ENCODE measurements at places on chromosomes 11 and 22.

DNA sequence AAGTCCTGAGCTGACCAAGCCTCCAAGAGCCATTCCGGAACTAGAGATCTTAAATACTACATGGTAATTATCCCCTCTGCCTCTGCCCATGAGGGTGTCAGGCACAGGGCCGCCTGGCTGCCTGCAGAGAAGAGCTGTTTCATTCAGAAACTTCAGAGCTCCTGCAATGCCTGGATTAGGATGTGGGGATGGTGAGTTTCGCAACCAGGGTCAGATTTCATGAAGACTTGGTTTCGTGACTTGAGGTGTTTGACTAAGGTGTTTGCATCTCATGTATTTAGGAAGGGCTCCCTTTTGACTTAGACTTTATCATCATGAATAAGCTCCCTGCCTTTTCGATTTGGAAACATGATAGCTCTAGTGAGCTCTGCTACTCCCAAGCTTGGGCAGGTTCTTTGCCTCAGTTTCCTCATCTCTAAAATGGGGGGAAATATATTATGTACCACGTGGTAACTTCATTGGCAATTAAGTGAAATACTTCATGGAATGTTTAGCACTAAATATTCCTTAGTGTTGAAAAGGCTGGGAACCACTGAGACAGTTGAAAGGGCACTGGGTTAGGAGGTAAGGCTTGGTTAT is 9.1 kb downstream of the TIMP3 start:
- DNase-seq, result peak; percentile 79

GRCh38 chr22:20000246-20001081 is 16.2 kb downstream of the ARVCF start:
- DNase-seq, result no peak

DNA sequence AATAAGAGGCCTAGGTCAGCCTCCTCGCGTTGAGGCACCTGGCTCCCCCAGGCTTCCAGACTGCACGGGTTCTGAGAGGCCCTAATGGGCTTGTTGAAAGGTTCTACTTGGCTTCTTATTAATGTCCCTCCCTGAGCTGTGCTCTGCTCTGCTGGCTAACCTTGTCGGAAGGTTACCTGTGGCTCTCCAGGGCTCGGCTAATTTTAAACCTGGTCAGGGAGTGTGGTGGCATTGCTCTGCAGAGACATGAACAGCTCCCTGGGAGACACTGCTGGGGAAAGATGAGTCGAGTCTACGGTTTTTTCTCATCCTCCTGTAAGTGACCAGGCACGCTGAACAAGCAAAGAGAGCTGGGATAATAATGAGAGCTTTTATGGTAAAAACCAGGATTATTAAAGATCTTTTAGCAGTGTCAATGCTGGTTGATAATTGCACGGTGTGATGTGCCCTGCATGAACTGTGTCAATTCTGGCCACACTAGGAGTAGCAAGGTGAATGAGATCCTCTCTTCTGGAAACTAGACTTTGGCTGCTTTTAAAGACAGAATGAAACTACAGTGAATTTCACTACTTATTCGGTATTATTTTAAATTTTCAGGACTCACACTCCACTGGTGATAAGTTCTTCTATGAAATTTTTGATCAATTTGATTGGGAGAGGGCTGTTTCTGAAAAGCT is 70.7 kb downstream of the TEAD1 start:
- DNase-seq, result no peak

DNA sequence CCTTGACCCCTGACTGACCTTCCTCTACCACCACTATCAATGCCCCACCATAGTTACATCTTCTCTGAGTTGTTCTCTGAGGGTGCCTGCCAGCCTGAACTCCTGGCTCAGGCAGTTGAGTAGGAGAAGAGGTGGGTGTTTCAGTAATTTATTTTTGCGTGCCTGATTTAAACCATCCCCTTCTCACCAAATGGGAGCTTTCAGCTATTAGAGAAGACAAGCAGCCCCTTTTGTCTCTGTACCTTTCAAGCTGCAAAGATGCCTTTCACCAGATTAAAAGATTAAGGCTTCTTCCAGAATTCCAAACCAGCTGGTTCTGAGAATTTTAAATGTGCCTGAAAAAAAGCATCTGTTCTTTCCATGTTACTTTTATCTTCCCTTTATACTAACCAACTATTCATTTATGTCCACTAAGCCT is 223.8 kb downstream of the FAM76B start:
- peak; percentile 59 for DNase-seq

GRCh38 chr11:74749965-74750296 is 1.3 kb downstream of the RNF169 start:
- no peak for DNase-seq

DNA sequence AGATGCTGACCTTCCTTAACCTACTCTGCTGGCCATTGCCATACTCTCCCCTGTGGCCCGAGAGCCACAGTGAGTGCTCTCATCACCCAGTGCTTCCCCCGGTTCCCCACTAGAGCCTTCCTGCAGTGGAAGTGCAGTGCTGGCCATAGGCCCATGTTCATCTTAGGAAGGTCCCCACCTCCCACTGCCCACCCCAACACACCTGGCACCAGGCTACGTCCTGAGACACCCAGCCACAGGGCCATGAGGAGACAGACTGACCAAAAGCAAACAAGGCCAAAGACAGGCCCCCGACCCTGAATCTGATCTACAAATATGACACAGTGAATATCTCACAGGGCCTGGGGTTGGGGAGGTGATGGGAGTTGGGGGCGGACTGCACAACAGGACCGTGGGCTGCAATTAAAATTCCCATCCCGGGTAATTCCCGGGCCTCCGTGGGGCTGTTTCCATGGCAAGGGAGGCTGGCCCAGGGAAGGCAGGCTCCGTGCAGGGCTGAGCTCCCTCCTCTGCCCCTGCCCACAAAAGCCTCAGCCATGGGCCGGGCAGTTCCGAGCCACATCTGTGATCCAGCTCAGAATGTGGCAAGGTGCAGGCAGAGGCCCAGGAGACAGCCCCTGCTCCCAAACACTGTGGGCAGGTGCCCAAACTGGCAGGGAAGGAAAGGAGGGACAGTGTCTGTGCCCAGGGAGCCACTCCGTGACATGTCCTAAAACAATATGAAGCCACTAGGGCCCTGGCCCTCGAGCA is 5.1 kb upstream of the CHST1 start:
- DNase-seq, result no peak

DNA sequence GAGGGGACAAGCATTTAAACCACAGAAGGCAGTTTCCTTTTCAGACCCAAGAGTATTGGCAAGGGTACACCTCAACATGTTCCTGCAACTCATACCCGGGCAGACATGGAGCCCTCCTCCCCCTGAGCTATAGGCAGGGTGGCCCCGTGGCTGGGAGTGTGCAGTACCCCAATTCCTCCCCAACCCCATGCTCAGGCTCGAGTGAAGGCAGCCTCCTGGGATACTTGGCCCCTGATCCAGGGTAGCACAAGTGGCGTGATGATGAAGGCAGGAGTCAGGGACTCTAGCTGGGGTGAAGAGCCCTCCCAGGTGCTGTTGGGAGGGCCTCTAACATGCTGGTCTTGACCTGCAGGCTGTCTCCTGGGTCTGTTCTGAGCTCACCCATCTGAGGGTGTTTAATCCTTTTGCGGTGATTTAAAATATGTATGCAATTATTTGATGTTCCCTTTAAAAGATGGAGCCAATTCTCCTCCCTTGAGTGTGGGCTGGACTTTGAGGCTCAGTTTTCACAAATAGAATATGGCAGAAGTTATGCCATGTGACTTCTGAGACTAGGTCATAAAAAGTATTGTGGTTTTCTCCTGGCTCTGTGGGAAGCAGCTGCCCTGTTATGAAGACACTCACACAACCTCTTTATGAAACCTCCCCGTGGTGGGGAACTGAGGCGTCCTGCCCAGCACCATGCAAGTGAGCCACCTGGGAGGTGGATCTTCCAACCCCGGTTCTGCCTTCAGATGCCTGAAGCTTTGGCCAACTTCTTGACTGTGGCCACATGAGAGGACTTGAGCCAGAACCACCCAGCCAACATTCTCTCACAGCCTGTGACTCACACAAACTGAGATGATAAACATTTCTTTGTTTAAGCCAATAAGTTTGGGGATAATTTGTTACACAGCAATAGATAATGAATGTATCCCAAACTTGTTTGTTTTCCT is 54.7 kb upstream of the NECTIN1 start:
- no peak for DNase-seq

DNA sequence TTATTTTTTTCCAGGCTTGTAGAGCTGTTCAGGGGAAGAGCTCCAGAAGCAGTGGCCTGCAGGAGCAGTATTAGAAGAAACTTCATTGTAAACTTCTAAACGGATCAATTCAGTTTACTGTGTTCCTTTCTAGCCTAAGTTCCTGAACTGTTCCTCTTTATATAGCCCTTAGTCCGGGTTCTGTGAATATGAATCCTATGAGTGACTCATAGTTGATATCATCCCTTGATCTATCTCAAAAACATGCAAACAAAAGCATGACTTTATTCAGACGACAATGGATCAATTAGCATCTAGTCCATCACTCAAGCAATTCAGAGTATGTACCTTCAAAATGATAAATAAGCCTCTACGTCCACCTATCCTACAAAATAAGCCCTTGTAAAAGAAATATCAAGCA is at the start of gene MMP12:
Gene MMP12 (minus strand): TSS at position 131 of the 400 bp plus-strand sequence. CDS start 45 bp downstream, at position 86.
- no peak for DNase-seq

- no peak for DNase-seq
Measured at GRCh38 chr11:84790849-84791427, 836.2 kb downstream of the DLG2 start.

DNA sequence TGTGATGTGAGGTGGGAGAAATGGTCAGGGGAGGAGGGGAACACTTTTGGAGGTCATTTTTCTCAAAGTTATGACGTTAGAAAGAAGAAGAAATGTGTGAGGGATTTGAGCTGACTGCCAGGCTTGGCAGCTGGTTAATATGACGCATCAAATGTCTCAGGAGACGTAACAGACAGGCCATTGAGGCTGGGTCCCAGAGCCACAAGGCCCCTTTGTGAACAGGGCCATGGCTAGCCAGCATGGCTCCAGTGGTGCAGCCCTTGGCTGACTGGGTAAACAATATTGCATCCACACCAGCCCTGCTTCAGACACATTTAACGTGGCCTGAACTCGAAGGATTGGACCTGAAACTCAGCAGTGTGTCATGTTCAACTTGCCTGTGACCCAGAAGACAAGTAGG is 34.3 kb downstream of the AMOTL1 start:
- DNase-seq, result no peak

GRCh38 chr11:108009497-108010370 is 1.0 kb downstream of the CUL5 start:
- DNase-seq, result no peak

- DNase-seq, result no peak
Measured at GRCh38 chr11:68071281-68072048, 32.6 kb downstream of the TCIRG1 start.
